ENCODE measurements at places on chromosomes 5 and 9. TPM values are rescaled to one million over a fixed set of nuclear protein-coding genes. Genes with fewer than 3 reads are reported as not detected.

DNA sequence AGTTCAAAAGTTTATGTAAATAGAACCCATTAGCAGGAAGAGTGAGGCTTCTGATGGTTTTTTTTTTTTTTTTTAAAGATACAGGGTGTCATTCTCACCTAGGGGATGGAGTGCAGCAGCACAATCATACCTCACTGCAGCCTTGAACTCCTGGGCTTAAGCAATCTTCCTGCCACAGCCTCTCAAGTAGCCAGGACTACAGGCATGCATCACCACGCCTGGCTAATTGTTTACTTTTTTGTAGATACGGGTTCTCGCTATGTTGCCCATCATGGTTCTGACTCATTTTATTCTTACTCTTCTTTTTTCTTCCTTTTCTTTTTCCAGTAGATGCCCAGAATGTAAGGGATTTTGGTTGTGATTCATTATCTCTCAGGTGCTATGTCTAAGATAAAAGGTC is 201.1 kb downstream of the NNT start:
- DNase-seq = no peak

- DNase-seq = no peak
Observed at GRCh38 chr5:171850324-171850947, 64.8 kb downstream of the SMIM23 start.

GRCh38 chr9:108278341-108278740 is 577.4 kb downstream of the ACTL7B start:
- DNase-seq = no peak

DNA sequence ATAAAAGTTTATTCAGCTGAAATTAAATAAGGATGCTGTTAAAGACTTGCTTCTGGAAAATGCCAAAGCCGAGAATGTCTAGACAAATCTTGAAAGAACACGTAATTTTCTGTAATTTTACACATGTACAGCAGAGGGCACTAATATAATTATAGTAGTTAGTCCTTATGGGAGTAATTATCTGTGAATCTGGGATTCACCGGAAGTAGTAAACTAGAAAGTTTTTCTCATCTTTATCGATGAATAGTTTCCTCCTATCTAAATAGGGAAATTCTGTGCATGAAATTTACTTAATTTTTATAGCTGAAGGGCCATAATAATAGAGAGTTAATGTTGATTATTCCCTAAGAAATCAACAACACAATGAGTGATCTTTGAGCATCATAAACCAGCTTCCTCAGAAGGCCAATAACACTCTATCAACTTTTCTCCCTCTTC is 18.4 kb upstream of the CNTLN start:
- peak; percentile 27 for DNase-seq

DNA sequence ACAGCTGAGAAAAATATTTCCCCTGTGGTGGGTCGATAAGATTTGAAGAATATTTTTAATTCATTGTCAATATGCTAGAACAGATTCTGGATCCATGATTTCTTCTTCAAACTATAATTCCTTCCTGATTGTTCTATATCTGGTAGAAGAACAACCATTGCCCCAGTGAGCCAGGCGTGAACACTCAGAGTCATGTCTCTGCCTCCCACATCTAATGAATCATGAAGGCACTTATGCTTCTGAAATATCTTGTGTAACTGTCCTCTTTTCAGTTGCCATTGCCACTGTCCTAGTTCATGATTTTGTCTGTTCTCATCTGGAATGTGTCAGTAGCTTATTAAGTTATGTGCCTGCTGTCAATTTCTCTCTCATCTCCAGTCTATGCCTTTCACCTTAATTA is 40.0 kb downstream of the GABRG2 start:
- DNase-seq = no peak

GRCh38 chr5:143205883-143206195 is 197.6 kb downstream of the NR3C1 start:
- no peak for DNase-seq

GRCh38 chr9:90909747-90910283 is 108.2 kb downstream of the SYK start:
- DNase-seq = no peak

- no peak for DNase-seq
Observed at GRCh38 chr5:170693701-170694100, 89.8 kb upstream of the GABRP start.

DNA sequence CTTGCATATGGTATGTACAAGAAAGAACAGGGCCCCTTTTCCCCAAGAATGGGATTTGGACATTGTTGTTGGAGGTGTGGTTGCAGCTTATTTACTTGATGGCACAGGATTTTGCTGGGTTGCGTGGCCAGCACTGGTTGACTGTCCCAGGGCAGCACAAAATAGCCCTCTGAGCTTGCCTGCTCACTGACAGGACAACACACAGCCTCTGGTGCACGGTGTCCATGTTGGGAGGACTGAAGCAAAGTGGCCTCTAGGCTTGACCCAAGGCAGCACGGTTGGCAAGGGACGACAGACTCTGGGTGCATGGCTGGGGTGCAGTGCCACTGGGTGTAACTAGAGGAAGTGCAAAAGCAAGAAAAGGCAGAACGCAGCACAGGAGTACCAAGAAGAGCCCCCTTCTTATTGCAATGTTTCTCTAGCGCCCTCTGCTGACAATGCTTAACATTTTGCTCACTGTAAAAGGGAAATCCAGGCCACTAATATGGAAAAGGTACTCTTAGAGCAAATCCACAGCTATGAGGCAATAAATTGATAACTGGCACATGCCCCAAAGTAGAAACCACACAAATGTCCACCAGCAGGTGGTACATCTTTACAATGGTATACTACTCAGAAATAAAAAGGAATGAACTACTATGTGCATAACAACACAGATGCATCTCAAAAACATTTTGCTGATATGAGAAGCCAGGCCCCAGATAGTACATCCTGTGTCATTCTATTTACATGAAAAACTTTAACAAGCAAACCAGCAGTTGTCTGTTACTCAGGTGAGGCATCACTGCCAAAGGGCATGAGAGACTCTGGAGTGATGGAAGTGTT is 47.4 kb upstream of the BARX1 start:
- peak; percentile 20 for DNase-seq

GRCh38 chr5:31944684-31945445 is 229.3 kb downstream of the GOLPH3 start:
- no peak for DNase-seq

GRCh38 chr5:24439465-24439864 is 205.3 kb downstream of the CDH10 start:
- no peak for DNase-seq

DNA sequence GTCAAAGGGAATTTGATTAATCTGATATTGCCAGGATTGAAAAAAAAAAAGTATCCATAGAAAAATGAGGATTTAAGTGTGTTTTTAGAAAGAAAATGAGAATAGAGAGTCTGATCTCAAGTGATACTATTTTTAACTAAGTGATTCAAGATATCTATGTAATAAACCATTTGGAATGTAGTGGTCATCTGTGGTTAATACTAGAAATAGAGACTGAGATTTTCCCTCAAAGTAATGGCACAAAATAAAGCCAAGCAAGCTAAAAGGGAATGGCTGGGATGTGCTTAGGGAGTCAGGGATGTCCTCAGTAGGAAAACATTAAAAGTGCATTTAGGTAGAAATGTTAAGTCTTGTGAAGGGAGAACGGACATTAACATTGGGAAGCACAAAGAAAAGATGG is 90.6 kb downstream of the FBXO4 start:
- no peak for DNase-seq

GRCh38 chr9:83036043-83036442 is 26.9 kb downstream of the RASEF start:
- DNase-seq = no peak

GRCh38 chr9:841371-842209 is at the start of gene DMRT1:
DMRT1 (plus strand) TSS chr9:841697; CDS start chr9:841839, 142 bp downstream.
- no peak for DNase-seq

DNA sequence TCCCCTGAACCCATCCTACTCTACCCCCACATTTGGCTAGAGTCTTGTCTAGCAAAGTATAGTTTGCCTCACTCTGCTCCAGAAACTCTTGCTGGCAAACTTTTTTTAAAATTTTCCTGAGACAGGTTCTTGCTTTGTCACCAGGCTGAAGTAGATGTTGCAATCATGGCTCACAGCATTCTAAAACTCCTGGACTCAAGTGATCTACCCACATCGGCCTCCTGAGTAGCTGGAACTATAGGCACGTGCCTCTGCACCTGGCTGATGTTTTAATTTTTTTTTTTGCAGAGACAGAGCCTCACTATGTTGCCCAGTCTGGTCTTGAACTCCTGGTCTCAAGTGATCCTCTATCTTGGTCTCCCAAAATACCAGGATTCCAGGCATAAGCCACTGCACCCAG is 175.8 kb upstream of the FBXL17 start:
- DNase-seq = no peak

DNA sequence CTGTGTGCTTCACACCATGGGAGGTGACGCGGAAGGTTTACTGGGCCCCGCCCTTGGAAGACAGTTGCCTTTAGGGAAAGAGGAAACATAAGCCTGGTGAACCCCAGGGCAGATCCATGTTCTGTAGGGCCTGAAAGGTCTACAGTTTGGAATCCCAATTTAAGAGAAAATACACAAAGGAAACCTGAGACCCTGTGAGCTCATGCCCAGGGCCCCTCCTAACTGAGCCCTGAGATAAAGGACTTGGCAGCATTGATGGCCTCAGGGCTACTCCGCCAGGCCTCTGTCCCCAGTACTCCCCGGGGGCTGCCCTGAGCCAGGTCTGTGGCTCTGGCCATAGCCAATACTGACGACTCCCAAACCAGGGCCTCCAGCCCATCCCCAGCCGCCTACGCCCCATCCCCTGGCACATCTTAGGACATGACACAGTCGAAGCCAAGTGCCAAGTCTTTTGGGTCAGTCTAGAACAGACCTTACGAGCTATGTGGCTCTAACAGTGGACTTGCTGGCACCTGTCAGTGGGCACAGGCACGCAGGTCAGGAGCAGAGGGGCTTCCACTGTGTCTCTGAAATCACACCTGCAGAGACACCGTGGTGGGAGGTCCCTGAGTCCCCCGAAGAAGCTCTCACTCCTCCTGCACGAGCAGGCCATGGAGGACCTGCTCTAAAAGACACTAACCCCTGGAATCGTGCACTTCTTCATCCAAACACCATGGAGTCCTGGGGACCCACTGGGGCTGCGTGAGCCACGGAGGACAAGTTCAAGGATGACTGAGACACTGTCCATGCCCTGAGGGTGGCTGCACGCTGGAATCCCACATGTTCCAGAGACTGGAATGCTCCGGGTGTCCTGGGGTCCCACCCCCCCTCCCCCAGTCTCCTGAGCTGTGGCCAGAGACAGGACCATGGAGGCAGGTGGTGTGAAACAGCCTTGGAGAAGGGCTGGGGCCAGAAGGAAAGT is 40.3 kb upstream of the BARHL1 start:
- DNase-seq = no peak

DNA sequence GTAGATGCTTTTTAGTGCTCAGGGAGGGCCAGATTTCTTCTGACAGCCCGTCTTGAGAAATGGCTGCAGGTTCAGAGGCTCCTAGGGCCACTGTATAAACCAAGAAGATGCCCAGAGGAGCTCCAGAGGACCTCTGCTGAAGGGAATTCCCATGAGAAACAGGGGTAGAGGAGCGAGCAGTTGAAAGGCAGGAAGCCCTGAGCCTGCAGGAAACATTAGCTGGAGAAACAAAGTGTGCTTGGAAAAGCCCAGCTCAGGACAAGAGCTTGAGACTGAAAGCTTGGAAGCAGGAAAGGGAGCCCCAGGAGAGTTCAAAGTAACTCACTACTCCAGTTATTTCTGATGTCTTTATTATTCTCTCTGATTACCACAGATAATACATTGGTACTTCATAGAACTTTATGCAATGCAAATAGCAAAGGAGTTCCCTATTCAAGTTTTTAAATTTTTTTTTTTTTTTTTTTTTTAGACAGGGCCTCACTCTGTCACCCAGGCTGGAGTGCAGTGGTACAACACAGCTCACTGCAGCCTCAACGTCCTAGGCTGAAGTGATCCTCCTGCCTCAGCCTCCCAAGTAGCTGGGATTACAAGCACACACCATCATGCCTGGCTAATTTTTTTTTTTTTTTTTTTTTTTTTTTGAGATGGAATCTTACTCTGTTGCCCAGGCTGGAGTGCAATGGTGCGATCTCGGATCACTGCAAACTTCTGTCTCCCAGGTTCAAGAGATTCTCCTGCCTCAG is 16.5 kb downstream of the HBEGF start:
- peak; percentile 93 for DNase-seq

GRCh38 chr5:79886456-79886855 is 104.6 kb downstream of the MTX3 start:
- no peak for DNase-seq

DNA sequence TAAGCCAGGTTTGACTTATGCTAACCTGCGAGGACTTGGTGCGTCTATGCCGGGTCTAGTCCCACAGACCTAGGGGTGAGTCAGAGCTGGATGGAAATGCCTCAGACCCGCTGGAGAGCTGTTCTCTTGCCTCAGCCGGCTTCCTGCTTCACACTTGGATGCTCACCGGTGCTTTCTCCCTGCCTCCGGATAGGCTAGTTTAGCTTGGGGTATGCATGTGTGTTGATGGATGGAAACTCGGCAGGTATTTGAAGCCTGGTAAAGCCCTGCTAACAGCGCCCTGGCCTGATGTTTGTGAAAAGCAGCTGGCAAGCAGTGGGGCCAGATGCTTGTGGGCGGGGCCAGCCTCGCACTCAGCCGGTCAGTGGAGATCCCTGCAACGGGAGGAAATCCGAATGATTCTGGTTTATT is 29.3 kb downstream of the PRRC2B start:
- peak; percentile 96 for DNase-seq

DNA sequence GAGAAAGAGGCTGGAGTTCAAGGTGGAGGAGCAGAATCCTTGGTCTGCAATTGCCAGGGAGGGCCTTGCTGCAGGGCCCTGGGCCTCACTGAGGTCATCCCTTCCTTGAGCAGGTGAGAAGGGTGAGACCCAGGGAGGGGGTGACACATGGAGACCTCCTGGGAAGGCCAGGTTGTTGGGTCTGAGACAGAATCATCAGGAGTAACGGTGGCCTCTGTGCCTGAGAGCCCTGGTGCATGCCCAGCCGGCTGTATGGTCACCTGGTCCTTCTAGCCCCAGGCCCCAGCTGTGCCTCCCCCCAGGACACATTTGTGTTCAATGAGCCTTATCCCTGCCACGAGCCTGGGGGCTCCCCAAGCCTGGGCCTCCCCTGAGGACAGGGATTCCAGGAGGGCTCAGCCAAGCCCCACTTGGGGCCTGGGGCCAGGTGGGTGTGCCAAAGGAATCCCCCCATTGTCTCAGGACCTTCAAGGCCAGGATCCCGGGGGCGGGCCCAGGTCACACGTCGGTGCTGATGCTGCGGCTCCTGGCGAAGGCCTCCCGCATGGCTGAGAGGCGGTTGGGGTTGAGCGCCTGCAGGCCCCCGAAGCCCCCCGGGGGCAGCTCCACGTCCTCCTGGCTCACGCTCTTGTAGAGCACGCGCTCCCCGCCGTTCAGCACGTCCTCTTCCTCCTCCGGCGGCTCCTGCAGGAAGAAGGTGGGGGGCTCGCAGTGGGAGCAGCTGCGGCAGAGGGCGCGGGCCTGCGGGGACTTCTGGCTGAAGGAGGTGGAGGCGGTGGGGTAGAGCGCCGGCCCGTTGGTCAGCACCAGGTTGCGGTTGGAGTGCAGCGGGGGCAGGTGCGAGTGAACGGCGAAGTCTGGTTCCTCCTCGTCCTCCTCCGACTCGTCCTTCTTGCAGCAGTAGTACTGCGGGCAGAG is 30.4 kb downstream of the FAM163B start:
- no peak for DNase-seq

The PNPLA7 gene
- total RNA-seq = 1.1 TPM

The TAF11L8 gene
- total RNA-seq = not detected

The ARHGEF28 gene
- 50.7 TPM for total RNA-seq

The EQTN gene
- total RNA-seq = not detected

The LRRC19 gene
- total RNA-seq = not detected

The TLE1 gene
- total RNA-seq = 82.4 TPM

The GRM6 gene
- not detected for total RNA-seq

The MYOZ3 gene
- total RNA-seq = 0.13 TPM

The MUSK gene
- total RNA-seq = not detected
